Fibroblast of skin of back (primary cell): ENCODE measurements at places on chromosomes 4 and X.

- DNase-seq = peak; percentile 18
Observed at GRCh38 chr4:145507636-145508035, 26.0 kb downstream of the SMAD1 start.

- no peak for DNase-seq
Observed at GRCh38 chrX:69616457-69617203, 717 bp downstream of the EDA start.

GRCh38 chr4:187908079-187908561, 87.5 kb upstream of the ZFP42 start:
- DNase-seq = peak; percentile 96

- peak; percentile 11 for DNase-seq
Observed at GRCh38 chrX:31606771-31607170, 534.9 kb upstream of the FTHL17 start.
